Cardiac septum (tissue), 1 donor: ENCODE measurements at places on chromosomes 5 and 9. TPM values are rescaled to one million over a fixed set of nuclear protein-coding genes. Genes with fewer than 3 reads are reported as not detected.
A peak's percentile ranks its signal among the peaks of the same experiment; 100 is the strongest.

Gene SPATA31D3
- total RNA-seq = not detected

GRCh38 chr5:56376128-56376527, 143.0 kb upstream of the ANKRD55 start:
- no peak for DNase-seq

DNA sequence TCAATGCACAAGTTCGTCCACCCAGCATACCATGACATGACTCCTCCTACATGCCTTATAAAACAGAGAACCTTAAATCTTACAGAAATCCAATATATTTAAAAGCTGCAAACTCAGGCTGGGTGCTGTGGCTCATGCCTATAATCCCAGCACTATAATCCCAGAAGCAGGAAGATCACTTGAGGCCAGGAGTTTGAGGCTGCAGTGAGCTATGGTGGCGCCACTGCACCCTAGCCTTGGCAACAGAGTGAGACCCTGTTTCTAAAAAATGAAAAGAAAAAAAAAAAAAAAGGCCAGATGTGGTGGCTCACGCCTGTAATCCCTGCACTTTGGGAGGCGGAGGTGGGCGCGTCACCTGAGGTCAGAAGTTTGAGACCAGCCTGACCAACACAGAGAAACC, 68.7 kb downstream of the MTMR12 start:
- DNase-seq = no peak

DNA sequence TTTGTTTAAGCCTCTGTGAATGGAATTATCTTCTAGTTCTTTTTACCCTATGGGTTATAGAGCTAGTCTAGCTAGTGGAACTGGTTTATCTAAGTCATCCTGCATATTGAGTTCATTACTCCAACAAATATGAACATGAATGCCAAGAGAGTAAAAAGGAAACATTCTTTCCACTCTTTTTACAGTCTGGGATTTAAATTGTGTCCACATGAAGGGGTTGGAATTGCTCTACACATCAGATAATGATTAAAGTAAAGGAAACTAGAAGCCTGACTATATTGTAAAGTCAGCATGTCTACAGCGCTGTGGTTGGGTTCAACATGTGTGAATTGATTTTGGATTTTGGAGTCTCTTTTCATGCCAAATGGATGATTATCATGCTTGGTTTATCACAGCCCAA, 173.1 kb downstream of the CCDC171 start:
- DNase-seq = no peak

GRCh38 chr5:131977212-131977604, 31.7 kb upstream of the MEIKIN start:
- no peak for DNase-seq

- DNase-seq = no peak
These were observed 1.1 kb upstream of the DNAJC21 start for GRCh38 chr5:34928267-34928666.

Gene HEMGN
- 0.48 TPM for total RNA-seq

Gene C9orf153
- total RNA-seq = not detected

Gene GNE
- 13.5 TPM for total RNA-seq

DNA sequence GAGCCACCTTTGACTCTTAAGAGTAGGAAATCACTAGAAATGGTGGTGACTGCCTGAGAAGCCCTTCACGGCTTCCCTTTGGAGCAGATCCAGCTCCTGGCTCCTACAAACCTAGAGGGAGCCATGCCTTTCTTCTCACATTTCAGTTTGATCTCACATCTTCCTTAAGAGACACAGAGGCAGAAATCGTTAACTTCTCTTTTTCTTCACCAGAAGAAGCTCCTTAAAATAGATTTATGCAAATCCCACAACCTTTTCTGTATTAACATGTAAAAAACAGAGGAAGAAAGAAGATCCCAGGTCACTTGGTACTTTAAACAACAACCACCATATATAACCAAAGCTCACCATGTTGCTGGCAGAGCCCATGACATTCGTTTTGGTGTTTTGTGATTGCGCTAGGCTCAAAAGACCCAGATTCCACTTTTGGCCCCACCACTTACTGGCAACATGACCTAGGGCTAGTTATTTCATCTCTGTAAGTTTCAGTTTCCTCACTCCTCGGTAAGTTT, 29.6 kb downstream of the PAX5 start:
- DNase-seq = no peak

DNA sequence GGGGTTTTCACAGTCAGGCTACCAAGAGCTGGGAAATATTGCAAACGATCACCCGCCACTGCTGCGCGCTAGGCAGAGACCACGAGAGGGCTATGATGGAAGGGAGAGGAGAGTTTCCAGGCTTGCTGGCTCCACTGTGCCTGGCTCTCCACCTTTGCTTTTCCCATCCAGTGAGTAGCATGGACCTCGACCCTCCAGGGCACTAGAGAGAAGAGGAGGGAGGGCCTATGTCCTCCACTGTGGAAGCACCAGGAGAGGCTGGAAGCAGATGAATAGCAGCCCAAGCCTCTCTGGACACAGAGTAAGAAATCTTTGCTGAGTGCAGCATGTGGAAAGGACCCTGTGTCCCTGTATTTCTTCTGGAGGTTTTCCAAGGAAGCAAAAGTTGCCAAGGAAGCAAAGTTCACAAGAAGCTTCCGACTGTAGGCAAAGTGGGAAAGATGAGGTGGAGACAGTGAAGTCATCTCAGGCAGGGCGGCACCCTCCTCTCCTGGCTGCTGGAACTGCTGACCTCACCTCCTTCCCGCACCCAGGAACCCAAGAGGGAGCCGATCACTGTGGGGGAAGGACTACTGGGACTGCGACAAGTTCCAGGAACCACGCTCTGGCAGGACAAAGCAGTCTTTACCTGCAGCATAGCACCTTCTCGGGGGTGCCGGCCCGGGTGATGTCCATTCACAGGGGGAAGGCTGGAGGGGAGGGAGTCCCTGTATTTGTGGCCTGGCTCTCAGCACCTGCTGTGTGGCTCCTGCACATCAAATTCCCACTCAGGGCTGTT, 79.6 kb downstream of the CSNK1A1 start:
- no peak for DNase-seq

GRCh38 chr5:14003936-14004335, 59.4 kb upstream of the DNAH5 start:
- no peak for DNase-seq

- no peak for DNase-seq
These were observed 98.1 kb downstream of the APBA1 start for GRCh38 chr9:69574057-69574456.

- no peak for DNase-seq
These were observed 616.6 kb downstream of the GABRG2 start for GRCh38 chr5:162684145-162684544.

DNA sequence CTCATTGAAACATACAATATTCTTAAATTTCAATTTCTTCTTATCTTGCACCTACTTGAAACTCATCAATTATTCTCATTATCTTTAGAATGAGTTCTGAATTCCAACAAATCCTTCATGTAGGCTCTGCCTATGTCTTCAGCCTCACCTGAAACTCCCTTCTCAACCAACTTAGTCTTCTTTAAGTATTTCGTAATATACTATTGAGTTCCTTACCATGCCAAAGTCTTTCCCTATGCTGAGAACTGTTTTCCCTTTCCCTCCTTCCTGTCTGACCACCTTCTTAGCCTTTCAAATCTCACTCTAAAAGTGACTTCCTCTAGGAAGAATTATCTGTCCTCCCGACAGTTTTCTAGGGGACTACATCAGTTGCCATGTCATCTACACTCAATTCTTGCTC, 50.9 kb upstream of the ZFAND5 start:
- DNase-seq = no peak

Gene MRPS27
- 60.4 TPM for total RNA-seq

DNA sequence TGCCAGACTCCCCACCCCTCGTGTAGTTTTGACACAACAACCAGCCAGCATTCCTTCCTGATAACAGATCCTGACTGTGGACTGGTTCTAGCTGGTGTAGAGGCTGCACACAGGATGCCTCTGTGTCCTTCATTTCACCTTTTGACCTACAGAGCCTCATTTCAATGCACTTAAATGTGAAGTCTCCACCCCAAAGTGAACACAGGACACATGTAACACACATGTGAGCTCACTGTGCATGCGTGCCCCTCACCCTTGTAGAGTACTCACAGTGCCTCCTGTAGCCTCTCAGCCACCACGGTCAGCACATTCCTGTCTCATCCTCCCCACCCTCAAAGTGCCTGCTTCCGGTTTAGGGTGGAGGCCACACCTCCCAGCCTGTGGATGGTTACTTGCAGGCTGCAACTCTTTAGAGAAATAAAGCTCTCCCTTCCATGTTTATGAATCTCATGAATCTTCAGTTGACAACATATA, 11.6 kb upstream of the NKD2 start:
- peak; percentile 77 for DNase-seq

DNA sequence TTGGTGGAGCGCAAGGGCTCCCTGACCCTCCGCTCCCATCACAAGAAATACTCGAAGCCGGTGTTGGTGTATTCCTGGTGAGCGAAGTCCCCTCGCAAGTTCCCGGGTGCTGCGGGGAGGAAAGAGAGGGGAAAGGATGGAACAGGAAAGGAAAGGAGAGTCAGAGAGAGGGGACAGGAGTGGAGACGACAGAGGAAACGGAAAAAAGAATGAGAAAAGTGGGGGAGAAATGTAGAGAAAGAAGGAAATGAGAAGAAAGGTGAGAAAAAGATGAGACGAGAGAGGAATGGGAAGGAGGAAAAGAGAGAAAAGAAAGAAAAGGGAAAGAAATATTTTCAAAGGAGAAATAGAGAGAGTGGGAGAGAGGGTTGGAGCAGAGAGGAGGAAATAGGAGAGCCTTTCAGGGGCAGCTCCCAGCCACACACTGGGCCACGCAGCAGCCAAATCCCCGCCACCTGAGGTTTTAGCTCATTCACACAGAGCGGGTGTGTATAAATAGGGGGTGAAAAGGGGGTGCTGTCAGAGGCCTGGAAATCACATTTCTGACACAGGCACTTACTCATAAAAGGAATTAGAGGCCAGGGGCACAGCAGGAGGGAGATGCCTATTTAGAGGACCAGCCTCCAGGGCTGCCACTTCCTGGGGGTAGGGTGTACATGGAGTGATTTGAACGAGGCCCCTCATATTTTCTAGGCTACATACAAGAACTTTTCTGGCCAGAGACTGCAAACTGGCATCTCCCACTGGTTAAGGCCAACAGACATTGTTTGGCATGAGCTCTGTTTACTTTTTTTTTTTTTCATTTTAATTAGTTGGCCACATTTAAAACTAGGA, 555 bp downstream of the CFAP95 start:
- DNase-seq = no peak
